ENCODE measurements at places on chromosomes 1 and 21. TPM values are rescaled to one million over a fixed set of nuclear protein-coding genes. Genes with fewer than 3 reads are reported as not detected.

GRCh38 chr1:151533870-151534269 lies 6.2 kb upstream of the TUFT1 start:
- no peak for DNase-seq

DNA sequence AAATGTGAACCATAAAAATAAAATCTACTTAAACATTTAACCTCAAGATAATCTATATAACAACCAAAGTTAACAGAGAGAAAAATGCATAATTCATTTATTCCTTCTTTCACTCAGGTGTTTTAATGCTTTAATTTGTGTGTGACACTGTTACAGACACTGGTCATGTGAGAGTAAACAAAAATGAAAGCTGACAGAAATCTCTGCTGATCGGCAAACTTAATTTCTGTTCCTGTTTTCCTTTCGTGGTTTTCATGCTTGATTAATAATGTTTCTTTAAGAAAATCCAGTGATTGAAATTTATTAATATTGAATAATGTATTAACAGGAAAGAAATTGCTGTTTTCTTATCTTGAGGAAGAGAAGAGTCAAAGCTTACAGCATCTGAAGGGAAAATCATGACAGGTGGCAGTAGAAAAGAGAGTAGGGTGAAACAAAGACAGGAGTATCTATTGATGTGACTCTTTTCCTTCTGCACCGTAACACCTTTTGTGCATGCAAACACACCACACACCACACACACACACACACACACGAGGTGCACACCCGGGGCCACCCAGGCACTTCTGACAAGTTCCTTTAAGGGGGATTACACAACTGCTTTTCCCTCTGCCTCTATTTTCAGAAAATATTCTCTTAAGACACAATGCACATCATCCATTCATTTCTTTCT lies 1.6 kb downstream of the OR2AK2 start:
- no peak for DNase-seq

DNA sequence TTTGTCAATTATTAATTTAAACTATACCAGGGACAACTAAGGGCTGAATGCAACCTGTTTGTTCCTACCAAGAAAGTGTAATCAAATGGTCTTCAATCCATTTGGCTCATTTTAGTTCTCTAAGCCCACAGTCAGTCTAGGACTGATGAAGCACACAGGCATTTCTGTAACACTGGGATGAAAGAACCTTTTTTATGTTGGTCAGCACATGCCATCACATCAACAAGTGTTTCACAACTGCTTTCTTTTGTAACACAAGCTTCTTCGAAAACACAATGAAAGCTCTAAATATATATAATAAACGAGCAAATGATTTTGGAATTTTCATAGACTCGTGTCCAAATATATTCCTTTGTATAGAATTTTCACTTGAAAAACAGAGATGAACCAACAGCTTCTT lies 28.8 kb downstream of the HEATR1 start:
- no peak for DNase-seq

GRCh38 chr1:81142099-81142826 lies 658.5 kb upstream of the ADGRL2 start:
- DNase-seq: no peak

DNA sequence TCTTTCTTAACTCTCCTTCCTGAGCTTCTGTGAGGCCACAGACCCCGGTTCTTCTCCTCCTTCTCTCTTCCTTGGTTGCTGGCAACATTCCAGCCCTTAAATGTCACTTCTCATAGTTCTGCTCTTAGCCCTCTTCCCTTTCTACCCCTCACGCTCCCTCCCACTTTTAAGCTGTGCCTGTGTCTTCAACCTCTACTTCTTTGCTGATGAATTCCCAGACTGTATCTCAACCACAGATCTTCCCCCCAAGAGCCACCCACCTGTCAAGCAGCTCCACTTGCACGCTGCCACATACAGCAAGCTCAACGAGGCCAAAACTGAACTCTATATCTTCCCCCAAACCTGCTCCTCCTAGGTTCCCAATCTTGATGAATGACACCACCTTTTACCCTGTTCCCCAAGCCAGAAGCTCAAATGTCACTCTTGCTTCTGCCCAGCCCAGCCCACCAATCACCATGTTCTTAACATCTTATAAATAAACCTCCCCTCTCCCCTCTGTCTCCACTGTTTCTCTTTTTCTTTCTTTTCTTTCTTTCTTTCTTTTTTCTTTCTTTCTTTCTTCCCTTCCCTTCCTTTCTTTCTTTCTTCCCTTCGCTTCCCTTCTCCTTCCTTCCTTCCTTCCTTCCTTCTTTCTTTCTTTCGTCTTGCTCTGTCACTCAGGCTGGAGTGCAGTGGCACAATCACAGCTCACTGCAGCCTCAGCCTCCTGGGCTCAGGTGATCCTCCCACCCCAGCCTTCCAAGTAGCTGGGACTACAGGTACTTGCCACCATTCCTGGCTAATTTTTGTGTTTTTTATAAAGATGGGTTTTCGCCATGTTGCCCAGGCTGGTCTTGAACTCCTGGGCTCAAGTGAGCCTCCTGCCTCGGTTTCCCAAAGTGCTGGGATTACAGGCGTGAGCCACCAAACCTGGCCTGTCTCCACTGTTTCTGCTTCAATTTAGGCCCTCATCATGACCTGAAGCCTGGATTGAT lies 19.8 kb upstream of the PTP4A2 start:
- peak; percentile 69 for DNase-seq

DNA sequence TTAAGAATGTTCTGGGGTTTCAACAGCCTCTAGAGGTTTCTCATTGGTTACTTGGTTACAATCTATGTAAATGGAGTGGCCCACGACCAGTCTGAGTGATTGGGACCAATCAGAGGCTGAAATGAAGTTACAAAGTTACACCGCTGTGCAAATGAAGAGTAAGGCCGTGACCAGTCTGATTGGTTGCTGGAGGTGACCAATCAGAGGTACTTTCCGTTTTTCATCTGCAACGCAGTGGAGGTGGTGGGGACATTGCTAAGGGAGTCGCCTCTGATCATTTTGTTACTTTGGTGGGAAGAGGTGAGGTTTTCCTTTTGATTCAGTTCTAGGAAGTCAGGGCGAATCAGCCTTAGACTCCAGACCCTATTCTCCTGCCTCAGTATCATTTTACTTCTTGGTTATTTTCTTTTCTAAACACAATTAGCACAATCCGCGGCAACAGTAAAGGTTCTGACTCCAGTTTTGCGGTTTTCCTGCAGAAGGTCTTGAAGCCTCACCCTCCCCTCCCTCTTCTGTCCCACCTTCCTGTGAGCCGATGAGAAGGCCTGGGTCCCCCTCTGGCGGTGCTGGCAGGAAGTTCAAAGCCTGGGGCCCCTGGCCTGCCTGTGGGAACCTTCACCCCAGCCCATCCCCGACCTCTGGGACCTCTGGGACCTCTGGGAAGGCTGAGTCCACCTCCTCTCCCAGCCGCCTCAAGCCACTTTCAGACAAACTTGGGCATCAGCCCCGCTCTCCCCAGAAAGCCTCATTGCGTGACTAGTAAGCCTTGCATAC lies 38.7 kb upstream of the TTC34 start:
- peak; percentile 63 for DNase-seq

DNA sequence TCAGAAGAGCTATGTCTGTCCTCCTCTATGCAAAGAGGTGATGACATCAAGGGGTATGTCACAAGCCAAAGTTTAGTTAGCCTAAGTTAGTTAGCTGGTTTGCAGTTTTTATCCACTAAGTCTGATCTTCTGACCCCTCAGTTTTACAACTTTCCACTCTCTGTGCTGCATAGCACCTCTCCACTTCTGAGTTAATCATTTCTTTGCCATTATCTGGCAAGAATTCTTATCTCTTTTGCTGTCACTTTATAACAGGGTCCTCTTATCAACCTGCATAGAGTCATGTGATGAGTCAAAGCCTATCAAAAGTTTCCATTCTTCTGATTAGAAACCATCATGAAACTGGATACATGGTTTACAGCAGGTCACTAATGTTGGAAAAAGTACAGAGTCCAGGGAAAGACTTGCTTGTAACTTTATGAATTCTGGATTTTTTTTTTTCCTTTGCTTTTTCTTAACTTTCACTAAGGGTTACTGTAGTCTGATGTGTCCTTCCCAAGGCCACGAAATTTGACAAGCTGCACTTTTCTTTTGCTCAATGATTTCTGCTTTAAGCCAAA lies at the start of gene NR5A2:
Gene NR5A2, plus strand, starts transcription at position 447 of the 560 bp plus-strand sequence. CDS start 138 bp downstream, outside the sequence.
- DNase-seq: no peak

DNA sequence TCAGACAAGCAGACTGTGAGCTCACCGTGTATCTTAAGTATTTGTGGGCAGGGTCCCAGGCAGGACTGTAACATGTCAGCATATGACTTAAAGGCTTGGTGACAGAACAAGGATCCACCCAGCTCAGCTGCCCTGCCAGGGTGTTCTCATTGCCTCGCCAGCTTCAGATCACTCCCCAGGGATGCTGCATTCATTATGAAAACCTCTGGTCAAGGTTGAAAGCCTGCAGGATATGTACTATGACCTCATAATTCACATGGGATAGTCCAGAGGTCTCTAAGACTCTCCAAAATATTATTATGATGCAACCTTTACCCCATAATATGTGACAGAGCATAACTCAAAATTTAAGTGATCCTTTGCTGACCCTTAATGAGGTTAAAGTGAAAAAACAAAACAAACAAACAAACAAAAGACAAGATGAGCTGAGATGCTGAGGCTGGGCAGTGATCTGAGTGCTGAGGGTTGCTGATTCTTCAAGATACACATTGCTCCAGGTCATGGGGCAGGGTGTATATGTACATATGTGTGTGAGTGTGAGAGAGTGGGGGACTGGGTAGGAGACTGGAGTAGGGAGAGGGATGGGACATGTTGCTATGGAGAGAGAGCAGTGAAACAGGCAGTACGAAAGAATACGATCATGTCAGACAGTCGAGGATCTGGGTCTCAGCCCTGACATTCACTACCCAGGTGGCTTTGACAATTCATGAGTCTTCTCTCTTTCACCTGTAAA lies 98.8 kb upstream of the DUSP10 start:
- DNase-seq: no peak

- DNase-seq: no peak
These were observed 80.1 kb upstream of the ZC3H11B start for GRCh38 chr1:219692981-219693380.

DNA sequence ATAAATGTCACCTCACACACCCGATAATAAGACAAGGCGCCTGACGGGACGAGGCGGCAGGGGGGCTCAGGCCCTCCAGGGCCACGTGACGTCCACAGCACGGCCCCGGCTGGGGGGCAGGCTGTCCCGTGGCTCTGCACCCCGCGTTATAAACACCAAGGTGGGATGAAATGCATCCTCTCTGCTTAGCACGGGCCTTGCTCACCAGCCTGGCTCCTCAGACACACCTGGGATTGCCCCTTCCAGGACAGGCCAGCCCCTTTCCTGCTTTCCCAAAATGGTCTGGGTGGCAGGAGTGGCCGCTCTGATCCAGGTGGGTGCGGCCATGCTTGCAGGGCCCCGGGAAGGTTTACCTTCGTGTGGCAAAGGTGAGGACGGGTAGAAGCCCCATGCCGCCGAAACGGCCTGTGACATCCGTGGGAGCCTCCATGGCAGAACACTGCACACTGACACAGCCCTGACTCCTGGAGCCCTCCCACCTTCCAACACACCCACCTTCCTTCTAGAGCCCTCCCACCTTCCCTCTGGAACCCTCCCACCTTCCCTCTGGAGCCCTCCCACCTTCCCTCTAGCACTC lies 35.9 kb downstream of the SLC19A1 start:
- DNase-seq: no peak

GRCh38 chr1:194512957-194513356 lies 1326.5 kb upstream of the B3GALT2 start:
- no peak for DNase-seq

GRCh38 chr1:177902266-177902665 lies 67.6 kb downstream of the SEC16B start:
- DNase-seq: no peak

DNA sequence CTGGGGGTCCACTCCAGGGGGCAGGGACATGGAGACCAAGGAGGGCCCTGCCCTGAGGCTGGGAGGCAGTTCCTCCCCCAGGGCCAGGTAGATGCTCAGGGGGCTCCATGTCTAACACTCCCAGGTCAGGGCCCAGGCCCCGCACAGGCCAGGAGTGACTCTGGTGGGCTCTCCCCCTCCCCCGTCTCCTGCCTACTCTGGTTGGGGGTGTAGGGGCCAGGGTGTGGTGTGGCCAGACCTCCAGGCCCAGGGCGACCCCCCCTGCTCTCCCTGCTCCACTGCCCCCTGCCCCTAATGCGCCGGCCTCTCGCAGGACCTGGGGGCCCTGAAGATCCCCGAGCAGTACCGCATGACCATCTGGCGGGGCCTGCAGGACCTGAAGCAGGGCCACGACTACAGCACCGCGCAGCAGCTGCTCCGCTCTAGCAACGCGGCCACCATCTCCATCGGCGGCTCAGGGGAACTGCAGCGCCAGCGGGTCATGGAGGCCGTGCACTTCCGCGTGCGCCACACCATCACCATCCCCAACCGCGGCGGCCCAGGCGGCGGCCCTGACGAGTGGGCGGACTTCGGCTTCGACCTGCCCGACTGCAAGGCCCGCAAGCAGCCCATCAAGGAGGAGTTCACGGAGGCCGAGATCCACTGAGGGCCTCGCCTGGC lies 19.7 kb upstream of the CCDC27 start:
- no peak for DNase-seq

DNA sequence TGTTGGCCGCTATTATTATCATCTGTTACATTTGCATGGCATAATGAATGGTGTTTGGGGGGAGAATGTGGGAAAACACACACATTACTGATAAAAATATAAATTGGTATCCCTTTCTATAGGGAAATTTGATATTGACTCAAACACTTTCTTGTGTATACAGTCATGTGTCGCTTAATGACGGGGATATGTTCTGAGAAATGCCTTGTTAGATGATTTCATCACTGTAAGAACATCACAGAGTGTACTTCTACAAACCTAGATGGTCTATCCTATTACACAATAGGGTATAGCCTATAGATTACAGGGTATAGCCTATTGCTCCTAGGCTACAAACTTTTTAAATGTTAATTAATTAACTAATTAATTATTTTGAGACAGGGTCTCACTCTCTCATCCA lies 67.2 kb upstream of the B3GALNT2 start:
- no peak for DNase-seq

DNA sequence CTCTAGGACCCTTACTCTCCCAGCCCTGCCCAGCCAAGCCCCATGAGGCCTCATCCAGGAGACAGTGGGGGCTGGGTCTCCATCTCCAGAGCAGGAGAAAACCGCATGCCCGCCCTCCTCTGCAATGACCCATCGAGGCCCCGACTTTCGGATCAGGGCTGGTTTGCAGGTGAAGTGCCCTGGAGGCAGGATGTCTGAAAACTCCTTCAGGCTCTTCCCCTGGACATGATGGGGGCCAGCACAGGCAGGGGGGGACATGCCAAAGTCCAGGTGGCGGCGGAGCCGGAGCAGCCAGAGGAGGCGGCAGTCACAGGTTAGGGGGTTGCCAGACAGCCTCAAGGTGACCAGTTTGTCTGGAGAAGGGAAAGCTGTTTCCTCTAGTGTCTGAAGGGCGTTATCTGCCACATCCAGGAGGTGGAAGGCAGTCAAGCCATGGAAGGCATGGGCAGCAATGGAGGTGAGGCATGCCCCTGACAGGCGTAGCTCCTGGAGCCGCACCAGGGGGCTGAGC lies 3.9 kb downstream of the LINGO4 start:
- no peak for DNase-seq

- DNase-seq: no peak
These were observed 5.6 kb downstream of the CLDN19 start for GRCh38 chr1:42734201-42735035.

Gene GPR52
- 1.9 TPM for total RNA-seq

Gene PYHIN1
- 11.5 TPM for total RNA-seq

Gene OR2L5
- total RNA-seq: not detected

Gene AMPD1
- total RNA-seq: 0.17 TPM

Gene CD2
- total RNA-seq: 298 TPM

Gene ITPKB
- total RNA-seq: 50.7 TPM

Gene MAEL
- total RNA-seq: not detected

Gene MIXL1
- total RNA-seq: not detected

Gene SYNJ1
- total RNA-seq: 17.9 TPM

Gene NCMAP
- 1.3 TPM for total RNA-seq

Gene SLC6A9
- total RNA-seq: 28.3 TPM

Gene TMEM240
- total RNA-seq: 1.3 TPM

All from activated T-cell treated with anti-CD3 and anti-CD28 coated beads, Interleukin-2, amount 50 U/mL, for 72 hours (primary cell).